ENCODE measurements at places on chromosomes 13 and 19. TPM values are rescaled to one million over a fixed set of nuclear protein-coding genes. Genes with fewer than 3 reads are reported as not detected.

DNA sequence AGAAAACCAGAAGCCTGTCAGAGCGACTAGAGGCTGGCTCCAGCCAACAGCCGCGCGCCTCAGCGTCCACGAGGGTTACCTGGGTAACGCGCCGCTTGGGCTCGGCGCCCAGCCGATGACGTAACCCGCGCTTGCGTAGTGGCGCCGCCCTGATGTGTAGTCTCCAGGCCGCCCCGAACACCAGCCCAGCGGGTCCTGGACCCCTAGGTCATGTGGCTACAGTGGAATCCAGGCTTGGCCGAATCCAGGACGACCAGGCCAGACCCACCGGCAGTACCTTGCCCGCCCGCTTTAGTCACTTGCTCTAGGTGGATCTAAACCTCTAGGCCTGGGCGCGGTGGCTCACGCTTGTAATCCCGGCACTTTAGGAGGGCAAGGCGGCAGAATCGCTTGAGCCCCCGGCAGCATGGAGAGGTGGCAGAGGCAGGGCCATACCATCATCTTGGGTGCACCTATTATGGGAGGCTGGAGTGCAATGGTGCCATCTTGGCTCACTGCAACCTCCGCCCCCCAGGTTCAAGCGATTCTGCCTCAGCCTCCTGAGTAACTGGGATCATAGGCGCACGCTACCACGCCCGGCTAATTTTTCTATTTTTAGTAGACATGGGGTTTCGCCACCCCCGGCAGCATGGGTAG lies 7.2 kb upstream of the ZNF606 start:
- peak overlapping the region; percentile 57 for H3K27ac ChIP-seq
- DNase-seq, result no peak
- H3K4me1 ChIP-seq, result no peaks in the 10 kb centered on the region
- H3K36me3 ChIP-seq, result peaks cover 13% of the 10 kb centered on the region
- peak overlapping the region; percentile 46 for H3K4me3 ChIP-seq
- H3K27me3 ChIP-seq, result no peaks in the 10 kb centered on the region

DNA sequence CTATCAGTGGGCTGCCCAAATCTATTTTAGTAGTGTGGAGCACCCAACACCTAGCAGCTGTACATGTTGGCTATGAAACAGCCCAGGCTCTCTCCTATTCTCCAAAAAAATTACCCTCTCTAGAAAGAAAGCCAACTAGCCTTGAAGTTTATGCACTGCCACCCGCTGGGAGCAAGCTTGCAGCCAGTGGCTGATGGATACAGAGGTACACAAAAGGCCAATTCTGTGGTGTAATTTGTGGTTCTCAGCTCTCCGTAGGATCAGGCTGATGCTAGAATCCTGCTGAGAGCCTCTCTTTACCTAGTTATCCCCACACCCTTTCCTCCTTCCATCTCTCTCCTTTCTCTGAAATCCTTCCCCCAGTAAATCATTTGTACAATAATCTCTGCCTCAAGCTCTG lies 1120.7 kb downstream of the DIAPH3 start:
- DNase-seq, result no peak
- no peaks in the 10 kb centered on the region for H3K27me3 ChIP-seq
- H3K27ac ChIP-seq, result no peak overlapping the region
- no peaks in the 10 kb centered on the region for H3K36me3 ChIP-seq

DNA sequence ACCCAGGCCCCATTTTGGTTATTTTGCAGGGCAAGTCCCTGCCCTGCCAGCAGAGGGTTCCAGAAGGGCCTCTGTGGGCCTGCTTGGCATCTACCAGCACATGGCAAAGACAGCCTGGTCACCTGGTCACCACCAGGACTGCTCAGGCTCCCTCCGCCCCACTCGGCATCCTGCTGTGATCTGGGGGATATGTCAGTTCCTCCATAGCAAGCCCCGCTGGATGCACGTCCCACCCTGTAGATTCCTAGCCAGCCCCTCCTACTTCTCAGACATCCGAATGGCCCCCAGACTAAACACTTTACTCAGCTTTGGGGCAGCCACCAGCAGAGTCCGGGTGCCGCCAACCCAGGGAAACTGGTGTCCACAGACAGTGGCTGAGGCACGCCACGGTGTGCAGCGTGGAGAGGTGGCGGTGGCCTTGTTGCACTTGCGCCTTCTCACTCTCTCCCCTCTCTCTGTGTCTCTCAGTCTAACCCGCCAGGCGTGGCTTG lies 31.8 kb upstream of the USE1 start:
- peak overlapping the region; percentile 75 for H3K4me3 ChIP-seq
- DNase-seq, result no peak
- H3K27ac ChIP-seq, result peak overlapping the region; percentile 68
- H3K4me1 ChIP-seq, result peaks cover 16% of the 10 kb centered on the region

DNA sequence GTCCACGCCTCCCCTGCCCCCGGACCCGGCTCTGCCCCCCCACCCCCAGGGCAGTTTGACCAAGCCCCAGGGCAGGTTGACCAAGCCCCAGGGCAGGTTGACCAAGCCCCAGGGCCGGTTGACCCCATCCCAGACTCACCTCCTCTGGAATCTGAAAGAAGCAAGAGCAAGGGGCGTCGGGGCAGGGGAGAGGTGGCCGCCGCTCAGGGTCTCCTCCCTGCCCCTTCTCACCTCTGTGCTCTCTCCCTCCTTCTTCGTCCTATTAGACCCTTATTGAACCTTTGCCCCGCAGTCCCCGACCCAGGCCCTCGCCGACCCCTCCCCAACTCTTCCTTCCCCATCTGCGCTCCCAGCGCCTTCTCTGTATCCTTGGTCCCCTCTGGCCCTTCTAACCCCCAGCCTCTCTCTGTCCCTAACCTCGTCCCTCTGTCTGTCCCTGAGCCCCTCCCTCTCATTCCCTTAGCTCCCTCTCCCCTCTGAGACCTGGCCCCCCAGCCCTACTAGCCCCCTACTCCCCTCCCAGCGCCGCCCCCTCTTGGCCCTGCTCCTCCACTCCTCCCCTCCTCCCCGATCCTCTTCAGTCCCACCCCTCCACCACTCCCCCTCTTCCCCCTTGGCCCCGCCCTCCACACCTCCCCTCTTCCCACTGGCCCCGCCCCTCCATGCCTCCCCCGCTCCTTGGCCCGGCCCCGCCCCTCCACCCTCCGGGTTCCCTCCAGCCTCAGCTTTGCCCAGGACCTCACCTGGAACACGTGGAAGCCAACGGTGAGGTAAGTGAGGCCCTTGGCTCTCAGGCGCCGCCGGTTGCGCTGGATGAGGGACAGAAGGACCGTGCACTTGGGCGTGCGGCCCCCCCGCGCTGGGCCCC lies 7.6 kb downstream of the CAPN12 start:
- DNase-seq, result peak; percentile 69
- peak overlapping the region; percentile 24 for H3K4me3 ChIP-seq
- H3K27me3 ChIP-seq, result no peaks in the 10 kb centered on the region
- no peaks in the 10 kb centered on the region for H3K36me3 ChIP-seq
- H3K27ac ChIP-seq, result no peak overlapping the region

GRCh38 chr13:106899442-106899841 lies 331.5 kb upstream of the ARGLU1 start:
- H3K27ac ChIP-seq, result no peak overlapping the region
- H3K27me3 ChIP-seq, result no peaks in the 10 kb centered on the region
- no peak for DNase-seq
- H3K4me3 ChIP-seq, result no peak overlapping the region
- H3K4me1 ChIP-seq, result no peaks in the 10 kb centered on the region

GRCh38 chr19:13302526-13303270 lies 152.5 kb downstream of the IER2 start:
- no peaks in the 10 kb centered on the region for H3K36me3 ChIP-seq

- DNase-seq, result no peak
- no peak overlapping the region for H3K4me3 ChIP-seq
- no peaks in the 10 kb centered on the region for H3K36me3 ChIP-seq
- H3K4me1 ChIP-seq, result no peaks in the 10 kb centered on the region
- no peak overlapping the region for H3K27ac ChIP-seq
- H3K27me3 ChIP-seq, result no peaks in the 10 kb centered on the region
Measured at GRCh38 chr13:109101550-109102144, 472.2 kb downstream of the MYO16 start.

DNA sequence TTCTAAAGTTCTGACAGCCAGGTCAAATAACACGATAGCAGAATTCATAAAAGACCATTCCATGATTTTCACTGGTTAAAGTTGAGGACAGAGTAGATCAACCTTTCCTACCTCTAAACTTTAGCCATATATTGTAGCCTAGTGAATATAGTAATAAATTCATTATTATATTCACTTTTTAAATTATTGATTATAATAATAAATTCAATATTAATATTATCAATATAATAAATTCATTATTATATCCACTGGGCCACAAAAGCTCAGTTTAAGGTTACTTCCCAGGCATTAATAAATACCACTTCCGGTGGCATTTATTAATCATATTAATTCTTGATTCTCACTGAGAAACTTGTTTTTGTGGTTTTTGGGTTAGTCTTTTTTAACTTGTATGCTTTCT lies 85.7 kb upstream of the GPC6 start:
- no peaks in the 10 kb centered on the region for H3K27me3 ChIP-seq
- H3K4me3 ChIP-seq, result no peak overlapping the region
- no peaks in the 10 kb centered on the region for H3K4me1 ChIP-seq

The LYPD5 gene
- total RNA-seq, result 0.54 TPM

DNA sequence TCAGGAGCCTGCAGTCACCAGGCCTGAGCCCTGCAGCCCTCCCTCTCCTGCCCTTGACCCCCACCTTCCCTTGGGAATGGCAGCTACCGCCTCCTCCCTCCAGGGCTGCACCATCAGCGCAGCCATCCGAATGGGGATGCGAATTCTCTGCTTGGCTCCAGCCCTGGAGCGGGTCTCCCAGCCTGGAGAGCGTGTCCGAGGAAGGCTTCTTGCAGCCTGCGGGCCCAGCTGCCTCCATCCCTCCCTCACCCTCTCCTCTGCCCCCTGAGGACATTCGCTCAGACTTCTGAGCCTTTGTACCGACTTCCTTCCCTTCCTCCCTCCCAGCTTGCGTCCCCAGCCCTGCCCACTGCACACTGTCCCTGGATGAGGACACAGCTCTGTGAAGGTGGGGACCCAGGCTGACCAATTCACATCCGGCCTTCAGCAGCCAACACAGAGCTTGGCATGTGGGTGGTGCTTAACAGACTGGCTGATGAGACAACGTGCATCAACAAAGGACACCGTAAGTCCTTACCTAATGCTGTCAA lies 6.0 kb upstream of the NKPD1 start:
- H3K36me3 ChIP-seq, result no peaks in the 10 kb centered on the region
- H3K27ac ChIP-seq, result no peak overlapping the region
- H3K4me1 ChIP-seq, result peaks cover 29% of the 10 kb centered on the region
- no peak overlapping the region for H3K4me3 ChIP-seq
- DNase-seq, result no peak
- no peaks in the 10 kb centered on the region for H3K27me3 ChIP-seq

- H3K27me3 ChIP-seq, result no peaks in the 10 kb centered on the region
- H3K27ac ChIP-seq, result no peak overlapping the region
- peaks cover 18% of the 10 kb centered on the region for H3K4me1 ChIP-seq
- H3K36me3 ChIP-seq, result no peaks in the 10 kb centered on the region
- no peak for DNase-seq
- no peak overlapping the region for H3K4me3 ChIP-seq
Measured at GRCh38 chr19:17332677-17333581, 1.7 kb downstream of the ANO8 start.

DNA sequence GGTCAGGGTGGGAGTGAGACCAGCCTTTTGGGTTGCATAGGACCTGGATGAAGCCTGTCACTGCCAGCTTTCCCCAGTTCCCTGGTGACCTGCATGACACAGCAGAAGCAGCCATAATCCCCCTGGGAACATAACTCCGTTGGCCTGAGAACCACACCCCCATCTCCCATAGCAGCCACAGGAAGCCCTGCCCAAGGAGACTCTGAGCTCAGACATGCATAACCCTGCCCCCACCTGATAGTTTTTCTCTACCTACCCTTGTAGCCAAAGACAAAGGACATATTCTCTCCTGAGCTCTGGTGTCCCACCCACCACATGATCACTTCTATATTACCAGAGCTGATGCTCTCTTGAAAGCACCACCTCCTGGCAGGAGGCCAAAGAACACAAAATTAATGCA lies 413.5 kb upstream of the HTR2A start:
- no peak overlapping the region for H3K27ac ChIP-seq
- H3K4me3 ChIP-seq, result no peak overlapping the region
- no peaks in the 10 kb centered on the region for H3K27me3 ChIP-seq
- no peaks in the 10 kb centered on the region for H3K4me1 ChIP-seq
- H3K36me3 ChIP-seq, result no peaks in the 10 kb centered on the region

The PDX1 gene
- not detected for total RNA-seq

The THSD8 gene
- 0.80 TPM for total RNA-seq

The SLAIN1 gene
- total RNA-seq, result 28.3 TPM

DNA sequence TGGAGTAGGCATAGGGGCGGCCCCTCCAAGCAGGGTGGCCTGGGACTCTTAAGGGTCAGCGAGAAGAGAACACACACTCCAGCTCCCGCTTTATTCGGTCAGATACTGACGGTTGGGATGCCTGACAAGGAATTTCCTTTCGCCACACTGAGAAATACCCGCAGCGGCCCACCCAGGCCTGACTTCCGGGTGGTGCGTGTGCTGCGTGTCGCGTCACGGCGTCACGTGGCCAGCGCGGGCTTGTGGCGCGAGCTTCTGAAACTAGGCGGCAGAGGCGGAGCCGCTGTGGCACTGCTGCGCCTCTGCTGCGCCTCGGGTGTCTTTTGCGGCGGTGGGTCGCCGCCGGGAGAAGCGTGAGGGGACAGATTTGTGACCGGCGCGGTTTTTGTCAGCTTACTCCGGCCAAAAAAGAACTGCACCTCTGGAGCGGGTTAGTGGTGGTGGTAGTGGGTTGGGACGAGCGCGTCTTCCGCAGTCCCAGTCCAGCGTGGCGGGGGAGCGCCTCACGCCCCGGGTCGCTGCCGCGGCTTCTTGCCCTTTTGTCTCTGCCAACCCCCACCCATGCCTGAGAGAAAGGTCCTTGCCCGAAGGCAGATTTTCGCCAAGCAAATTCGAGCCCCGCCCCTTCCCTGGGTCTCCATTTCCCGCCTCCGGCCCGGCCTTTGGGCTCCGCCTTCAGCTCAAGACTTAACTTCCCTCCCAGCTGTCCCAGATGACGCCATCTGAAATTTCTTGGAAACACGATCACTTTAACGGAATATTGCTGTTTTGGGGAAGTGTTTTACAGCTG lies at the start of the genes BRCA2 and ZAR1L:
BRCA2 (plus strand) TSS at position 271 of the 790 bp plus-strand sequence. CDS start 953 bp downstream, outside the sequence.
ZAR1L (minus strand) TSS at position 126 of the 790 bp plus-strand sequence. CDS start 3,438 bp downstream, outside the sequence.
- no peaks in the 10 kb centered on the region for H3K36me3 ChIP-seq
- peak; percentile 86 for DNase-seq
- H3K27ac ChIP-seq, result peak within 1 kb of the TSS; percentile 99
- H3K4me3 ChIP-seq, result peak within 1 kb of the TSS; percentile 94
- peaks cover 7% of the 10 kb centered on the region for H3K4me1 ChIP-seq
- no peaks in the 10 kb centered on the region for H3K27me3 ChIP-seq

The ZIC2 gene
- not detected for total RNA-seq

GRCh38 chr19:55444646-55445045 lies 1.5 kb upstream of the SHISA7 start:
- H3K27me3 ChIP-seq, result peaks cover 10% of the 10 kb centered on the region
- H3K36me3 ChIP-seq, result no peaks in the 10 kb centered on the region
- no peak overlapping the region for H3K27ac ChIP-seq
- H3K4me1 ChIP-seq, result peaks cover 23% of the 10 kb centered on the region

DNA sequence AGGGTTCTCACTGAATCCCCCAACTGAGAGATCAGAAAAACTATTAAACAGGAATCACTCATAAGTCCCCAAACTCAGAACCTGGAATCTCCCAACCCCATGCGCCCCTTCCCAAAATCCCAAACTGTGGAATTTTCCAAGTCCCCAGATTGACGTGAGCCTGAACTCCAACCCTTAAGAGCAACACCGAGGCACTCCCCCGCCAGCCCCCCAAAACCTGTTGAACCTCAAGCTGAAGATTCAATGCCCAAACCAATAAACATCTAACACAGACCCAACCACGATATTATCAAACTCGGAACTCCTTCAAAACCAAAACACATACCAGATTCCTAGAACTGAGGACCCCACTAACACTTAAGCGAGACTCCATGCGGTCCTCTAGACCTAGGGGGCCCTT lies 599 bp downstream of the IZUMO1 start:
- H3K27me3 ChIP-seq, result peaks cover 2% of the 10 kb centered on the region
- no peak for DNase-seq
- no peak overlapping the region for H3K27ac ChIP-seq
- peaks cover 7% of the 10 kb centered on the region for H3K4me1 ChIP-seq
- no peaks in the 10 kb centered on the region for H3K36me3 ChIP-seq
- no peak overlapping the region for H3K4me3 ChIP-seq

The ATP4A gene
- not detected for total RNA-seq

Measured in naive thymus-derived CD4-positive, alpha-beta T cell (primary cell).